Dermis microvascular lymphatic vessel endothelial cell (primary cell): ENCODE measurements at places on chromosomes 6 and 20. TPM values are rescaled to one million over a fixed set of nuclear protein-coding genes. Genes with fewer than 3 reads are reported as not detected.
A peak's percentile ranks its signal among the peaks of the same experiment; 100 is the strongest.

GRCh38 chr20:18400460-18400859 lies 66.4 kb downstream of the DZANK1 start:
- no peak for DNase-seq

GRCh38 chr20:38657390-38657789 lies 55.8 kb downstream of the ARHGAP40 start:
- no peak for DNase-seq

GRCh38 chr6:161168281-161168891 lies 105.5 kb downstream of the AGPAT4 start:
- peak; percentile 95 for DNase-seq

GRCh38 chr6:51542475-51542874 lies 544.9 kb downstream of the PKHD1 start:
- no peak for DNase-seq

DNA sequence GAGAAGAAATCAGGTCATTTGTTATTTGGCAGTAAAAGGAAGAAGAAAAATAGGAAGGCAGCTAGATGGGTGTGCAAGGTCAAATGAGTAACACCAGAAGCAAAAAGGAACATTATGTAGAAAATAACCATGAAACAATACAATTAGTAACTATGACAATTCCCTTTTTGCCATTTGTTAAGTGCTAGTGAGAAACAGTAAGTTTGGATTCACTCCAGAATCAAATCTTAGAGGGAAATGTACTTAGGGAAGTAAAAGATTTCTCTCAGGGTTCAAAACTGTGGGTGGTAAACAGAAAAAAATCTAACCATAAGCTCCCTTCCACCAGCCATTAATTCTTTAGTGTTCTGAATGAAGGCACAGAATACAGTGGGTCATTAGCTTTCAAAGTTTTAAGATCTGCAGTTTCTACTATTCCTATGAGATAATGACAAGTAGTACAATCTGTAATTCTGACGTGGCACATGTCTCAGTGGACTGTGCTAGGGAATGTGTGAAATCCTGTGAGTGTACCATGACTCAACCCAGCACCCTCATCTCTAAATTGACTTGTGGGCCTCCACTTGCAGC lies 17.1 kb downstream of the REPS1 start:
- DNase-seq = peak; percentile 88

DNA sequence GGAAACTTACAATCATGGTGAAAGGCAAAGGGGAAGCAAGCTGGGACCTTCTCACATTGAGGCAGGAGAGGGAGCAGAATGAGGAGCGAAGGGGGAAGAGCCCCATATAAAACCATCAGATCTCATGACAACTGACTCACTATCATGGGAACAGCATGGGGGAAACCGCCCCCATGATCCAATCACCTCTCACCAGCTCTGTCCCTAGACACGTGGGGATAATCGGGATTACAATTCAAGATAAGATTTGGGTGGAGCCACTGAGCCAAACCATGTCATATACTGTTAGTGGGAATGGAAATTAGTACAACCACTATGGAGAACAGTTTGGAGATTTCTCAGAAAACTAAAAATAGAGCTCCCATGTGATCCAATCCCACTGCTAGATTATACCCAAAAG lies 163.7 kb downstream of the MANEA start:
- DNase-seq = no peak

- DNase-seq = no peak
These were observed 72.4 kb upstream of the SLC22A23 start for GRCh38 chr6:3529232-3529631.

The FOXQ1 gene
- total RNA-seq = not detected in 2 replicates

The EYS gene
- 0.13 TPM in 1 of 2 replicates, not detected in the other for total RNA-seq

GRCh38 chr6:106184629-106185028 lies 98.5 kb downstream of the PRDM1 start:
- DNase-seq = no peak

The MOCS3 gene
- total RNA-seq = 6.7 and 8.2 TPM in 2 replicates

The PTCHD4 gene
- total RNA-seq = 12.5 and 13.3 TPM in 2 replicates

DNA sequence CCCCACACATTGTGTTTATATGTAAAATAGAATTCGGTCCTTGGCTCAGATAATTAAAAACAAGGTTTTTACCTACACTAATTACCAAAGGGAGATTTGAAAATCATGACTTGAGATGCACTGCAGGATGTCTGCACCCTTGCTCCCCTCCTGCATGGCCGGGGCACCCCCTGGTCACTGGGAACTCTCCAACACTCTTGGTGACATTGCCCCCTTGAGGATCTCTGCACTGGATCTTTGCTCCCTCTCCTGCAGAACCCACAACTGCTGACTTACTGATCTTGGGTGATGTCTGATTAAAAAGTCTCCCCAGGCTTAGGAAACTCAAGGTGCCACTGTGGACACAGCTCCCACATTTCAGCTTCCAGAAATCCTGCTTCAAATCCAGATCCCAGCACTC lies 17.1 kb upstream of the CSNK2A1 start:
- DNase-seq = no peak

The LPA gene
- not detected in 2 replicates for total RNA-seq

The MMP24 gene
- total RNA-seq = under 0.01 and 0.13 TPM in 2 replicates

- no peak for DNase-seq
These were observed 75.7 kb downstream of the BMP7 start for GRCh38 chr20:57190536-57191264.

- DNase-seq = no peak
These were observed 17.6 kb upstream of the SGK2 start for GRCh38 chr20:43541214-43541613.

DNA sequence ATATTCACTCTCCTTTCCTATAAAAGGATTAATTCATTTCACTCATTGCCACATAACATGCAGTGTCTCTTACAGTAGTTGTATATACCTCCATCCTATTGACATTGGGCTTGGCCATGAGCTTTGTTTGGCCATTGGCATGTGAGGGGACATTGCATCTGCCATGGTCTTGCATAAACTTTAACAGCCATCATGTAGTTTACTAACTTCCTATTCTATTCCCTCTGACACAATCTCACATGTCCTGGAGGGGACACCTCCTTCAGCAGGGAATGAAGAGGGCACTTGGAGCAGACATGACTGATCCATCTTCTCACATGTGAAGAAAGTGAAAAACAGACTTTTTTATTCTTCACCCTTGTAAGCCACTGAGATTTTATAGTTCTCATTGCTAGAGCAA lies 115.5 kb upstream of the MARCKS start:
- DNase-seq = no peak

The NMBR gene
- not detected in 2 replicates for total RNA-seq

The NOTCH4 gene
- 11.9 and 13.3 TPM in 2 replicates for total RNA-seq

DNA sequence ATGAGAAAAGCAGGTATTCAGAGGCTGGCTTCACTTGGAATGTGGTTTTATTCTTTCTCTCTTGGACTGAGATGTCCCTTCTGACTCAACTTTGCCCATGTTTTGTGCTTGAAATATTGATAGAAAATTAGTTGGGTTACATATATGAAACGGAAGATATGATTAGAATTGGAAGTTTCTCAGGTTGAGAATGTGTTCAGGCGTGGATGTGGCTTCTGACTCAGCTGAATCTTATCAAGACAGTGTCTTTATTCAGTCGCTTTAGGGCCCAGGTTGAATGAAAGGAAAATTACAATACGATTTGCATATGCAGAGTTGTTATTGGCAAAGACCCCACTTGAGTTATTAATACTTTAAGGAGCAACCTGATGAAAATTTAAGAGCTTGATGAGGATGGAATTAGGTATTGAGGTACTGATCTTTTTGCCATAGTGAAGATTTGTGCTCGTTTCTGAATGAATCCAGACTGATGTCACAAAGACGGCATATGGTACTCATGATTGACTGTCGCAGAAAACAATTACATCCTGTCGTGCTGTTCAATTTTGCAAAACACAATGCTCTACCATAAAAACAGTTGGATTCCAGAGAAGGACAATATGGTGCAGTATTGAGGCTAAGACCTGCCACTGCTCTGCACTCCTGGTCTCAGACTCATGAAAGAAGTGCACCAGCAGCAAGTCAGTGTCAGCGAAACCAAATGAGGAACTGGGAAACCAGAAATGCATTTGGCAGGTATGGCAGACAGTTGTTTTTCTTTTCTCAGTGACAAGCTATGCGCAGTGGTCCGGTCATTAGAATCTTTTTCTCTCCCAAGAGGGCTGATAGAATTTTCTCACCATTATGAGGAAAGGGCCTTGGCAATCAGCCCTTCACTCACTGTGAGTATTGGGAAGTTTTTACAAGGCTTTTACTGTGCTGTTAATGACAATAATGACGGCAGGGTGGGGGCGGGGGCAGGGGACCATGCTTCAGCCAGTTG lies 158.3 kb downstream of the DOK5 start:
- DNase-seq = no peak

DNA sequence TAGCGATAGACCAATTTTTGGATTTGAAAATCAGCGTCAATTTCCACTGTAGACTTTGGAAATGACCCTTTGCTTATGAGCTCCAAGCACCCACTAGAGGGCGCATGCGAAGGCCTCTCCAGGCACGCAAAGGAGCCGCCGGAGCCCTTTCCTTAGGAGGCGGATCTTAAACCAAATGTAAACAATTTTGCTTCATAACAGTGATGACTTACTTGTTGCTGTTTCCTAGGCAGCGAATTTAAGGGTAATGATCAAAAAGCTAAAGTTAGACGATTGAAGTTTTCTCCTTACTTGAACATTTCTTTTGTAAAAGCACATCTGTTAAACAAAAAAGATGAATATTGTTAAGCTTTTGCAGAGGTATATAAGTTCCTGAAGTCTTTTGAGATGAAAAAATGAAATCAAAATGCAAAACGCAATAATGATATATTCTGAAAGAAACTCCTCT lies 29.2 kb upstream of the EXOC2 start:
- peak; percentile 80 for DNase-seq

- peak; percentile 30 for DNase-seq
These were observed 38.6 kb downstream of the OVOL2 start for GRCh38 chr20:18019068-18019467.

The EFCAB8 gene
- under 0.01 TPM in 1 of 2 replicates, not detected in the other for total RNA-seq

The EPHA7 gene
- total RNA-seq = under 0.01 TPM in 2 replicates

DNA sequence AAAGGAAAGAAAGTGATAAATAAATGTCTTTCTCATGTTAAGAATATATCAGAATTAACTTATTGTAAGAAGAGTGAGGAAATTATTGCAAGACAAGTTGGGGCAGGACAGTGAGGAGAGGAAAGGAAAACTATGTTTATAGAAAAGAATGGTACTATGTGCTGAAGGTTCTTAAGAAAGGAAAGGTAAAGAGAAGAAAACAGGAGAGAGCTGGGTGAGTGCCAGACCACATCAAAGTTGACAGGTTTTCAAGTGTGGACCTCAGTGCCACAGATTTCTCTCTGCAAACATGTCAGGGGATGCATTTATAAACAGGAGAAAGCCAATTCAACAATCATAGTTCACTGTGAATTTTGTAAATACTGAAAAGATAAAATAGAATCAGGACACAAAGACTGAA lies 439.2 kb downstream of the PKHD1 start:
- no peak for DNase-seq

DNA sequence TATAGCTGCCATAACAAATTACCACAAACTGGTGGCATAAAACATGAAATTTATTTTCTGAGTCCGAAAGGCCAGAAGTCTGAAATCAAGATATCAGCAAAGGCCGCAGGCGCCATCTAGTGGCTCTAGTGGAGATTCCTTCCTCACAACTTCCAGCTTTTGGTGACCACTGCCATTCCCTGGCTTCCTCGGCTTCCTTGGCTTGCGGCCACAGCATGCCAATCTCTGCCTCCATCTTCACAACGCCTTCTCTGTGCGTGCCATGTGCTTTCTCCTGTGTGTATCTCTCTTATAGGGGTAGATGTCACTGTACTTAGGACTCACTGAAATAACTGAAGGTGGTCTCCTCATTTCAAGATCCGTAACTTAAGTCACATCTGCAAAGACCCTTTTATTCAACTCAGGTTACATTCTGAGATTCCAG lies 5.4 kb upstream of the PLAGL1 start:
- DNase-seq = peak; percentile 79

DNA sequence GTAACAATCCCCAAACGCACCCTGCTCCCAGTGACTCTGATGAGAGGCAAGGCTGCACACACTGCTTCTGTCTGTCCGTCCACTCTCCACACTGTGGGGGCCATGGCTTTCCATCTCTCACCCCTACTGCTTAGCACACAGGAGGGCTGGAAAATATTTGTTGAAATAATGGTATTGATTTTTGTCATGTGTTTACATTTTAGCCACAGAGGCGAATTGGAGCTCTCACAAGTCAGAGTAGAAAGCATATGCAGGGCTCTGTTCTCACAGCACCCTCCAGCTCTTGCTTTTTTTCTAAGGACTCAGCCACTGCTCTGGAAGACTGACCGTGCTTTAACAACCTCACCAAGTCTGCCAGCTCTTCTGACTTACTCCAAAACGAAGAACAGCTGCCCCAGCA lies 273.8 kb downstream of the GMDS start:
- DNase-seq = no peak

DNA sequence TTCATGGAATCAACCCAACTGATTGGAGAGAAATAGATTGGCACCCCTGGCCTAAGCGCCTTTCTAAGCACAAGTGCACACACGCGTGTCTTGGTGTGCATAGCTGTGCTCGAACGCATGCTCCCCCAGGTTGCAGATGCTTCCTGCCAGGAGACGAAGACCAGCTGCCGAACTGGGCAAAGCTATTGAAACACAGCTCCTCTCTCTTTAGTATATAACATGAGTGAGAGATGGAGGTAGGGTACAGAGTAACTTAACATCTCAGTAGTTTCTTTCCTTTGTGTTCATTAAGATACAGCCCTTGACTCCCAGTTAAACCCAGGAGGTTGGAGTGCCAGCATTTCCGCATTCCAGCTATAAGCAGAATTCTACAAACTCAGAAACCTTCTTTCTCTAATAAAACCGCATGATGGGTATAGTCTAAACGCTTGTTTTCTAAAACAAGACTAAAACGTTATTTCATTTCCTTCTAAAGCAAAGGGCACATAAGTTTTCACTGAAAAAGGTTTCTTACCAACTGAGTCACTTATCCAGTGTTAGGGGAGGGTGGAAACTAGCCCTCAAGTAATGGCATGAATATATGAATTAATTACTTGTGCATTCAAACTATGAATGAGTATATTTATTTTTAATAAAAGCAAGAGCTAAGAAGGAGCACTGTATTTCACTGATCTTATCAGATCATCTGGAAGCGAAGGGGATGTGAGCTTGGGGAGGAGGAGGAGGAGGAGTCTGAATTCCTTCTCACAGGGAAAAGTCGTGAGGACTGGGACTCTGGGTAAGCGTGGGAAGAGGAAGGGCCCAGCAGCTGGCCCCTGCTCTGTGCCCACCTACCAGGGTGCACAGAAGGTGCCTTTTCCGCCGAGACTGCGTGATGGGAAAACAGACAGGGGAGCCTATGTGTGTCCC lies 179.2 kb downstream of the TMEM242 start:
- DNase-seq = peak; percentile 30

The LY6G6D gene
- total RNA-seq = not detected in 2 replicates

DNA sequence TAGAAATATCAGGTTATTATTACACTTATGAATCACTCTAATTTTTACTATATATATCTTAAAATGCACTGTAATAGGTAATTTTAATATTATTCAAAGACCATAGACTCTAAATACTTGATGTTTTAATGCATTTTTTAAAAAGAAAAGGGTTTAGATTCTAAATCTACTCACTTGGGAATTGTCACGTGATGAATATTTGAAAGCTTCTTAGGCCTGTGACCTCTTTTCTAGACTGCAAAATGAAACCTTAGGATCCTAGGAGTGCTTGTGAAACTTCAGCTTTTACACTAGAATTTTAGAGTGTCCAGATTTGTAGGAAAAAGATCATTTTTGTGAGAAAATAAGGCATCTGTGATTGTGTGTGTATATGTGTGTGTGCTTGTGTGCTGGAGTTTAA lies 318.0 kb downstream of the HTR1B start:
- no peak for DNase-seq
